Fibroblast of upper back skin (primary cell): ENCODE measurements at places on chromosomes 2 and 18.
A peak's percentile ranks its signal among the peaks of the same experiment; 100 is the strongest.

- no peak for DNase-seq
Observed at GRCh38 chr18:7370375-7370774, 139.5 kb downstream of the LRRC30 start.

- no peak for DNase-seq
Observed at GRCh38 chr2:162073888-162074631, at the start of gene DPP4. TSS of gene DPP4 (minus strand) at chr2:162074215. CDS start at chr2:162073981, 234 bp downstream.

DNA sequence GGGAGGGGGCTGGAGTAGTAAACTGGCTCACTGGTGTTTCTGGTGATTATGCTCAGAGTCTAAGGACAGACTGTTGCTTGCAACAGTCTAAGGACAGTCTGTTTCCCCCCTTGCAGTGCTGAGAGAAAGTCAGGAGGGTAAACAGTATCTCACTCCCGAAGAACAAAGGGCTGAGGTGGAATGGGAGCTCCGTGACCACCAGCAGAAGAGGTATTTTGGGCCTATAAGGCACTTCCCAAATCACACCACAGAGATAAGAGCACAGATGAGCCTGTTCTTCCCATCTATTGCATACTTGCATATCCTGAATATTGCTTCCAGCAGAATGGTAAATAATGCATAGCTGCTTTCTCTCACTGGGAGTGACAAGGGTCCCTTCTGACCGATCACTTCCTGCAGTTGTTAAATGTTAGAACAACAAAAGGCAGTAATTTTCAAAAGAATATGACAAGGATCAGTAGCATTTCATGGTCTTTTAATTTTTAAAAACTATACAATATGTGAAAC is 160.4 kb upstream of the LYPD1 start:
- no peak for DNase-seq

DNA sequence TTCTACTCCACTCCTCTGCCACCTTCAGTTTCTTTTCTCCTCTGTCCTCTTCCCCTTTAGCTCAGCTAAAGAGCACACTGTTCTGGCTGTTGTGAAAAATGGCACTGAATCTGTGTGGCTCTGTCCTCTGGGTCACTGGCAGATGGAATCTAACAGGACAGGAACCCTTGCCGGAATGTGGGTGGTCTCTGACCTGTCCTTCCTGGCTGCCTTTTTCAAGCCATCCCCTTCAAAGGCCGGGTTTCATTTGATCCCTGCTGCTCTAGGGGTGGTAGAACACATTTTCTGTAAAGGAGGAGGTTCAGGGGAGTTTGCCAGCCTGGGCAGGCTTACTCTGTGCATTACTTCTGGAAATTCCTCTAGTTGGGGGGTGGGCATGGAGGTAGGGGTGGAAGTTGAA is 29.9 kb downstream of the MTCL1 start:
- DNase-seq = no peak

GRCh38 chr2:182545420-182546167 is 118.8 kb upstream of the PDE1A start:
- DNase-seq = no peak

DNA sequence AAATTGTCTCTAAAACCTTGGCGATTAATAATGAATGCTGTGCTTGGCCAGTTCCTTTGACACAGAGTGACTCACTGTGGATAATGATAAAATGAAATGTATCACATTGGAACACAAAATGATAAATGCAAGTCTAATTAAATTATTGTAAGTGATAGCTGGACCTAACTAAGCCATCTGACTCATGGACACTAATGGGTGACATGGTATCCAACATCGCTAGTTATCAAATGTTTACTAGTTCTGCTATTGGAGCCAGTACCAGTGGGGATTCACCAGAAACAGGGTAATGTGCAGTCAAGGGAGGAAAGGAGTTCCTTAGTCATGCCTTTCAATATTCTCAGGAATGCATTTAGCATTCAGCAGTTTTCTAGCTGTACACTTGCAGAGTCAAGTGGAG is 736.3 kb upstream of the ACVR2A start:
- no peak for DNase-seq

DNA sequence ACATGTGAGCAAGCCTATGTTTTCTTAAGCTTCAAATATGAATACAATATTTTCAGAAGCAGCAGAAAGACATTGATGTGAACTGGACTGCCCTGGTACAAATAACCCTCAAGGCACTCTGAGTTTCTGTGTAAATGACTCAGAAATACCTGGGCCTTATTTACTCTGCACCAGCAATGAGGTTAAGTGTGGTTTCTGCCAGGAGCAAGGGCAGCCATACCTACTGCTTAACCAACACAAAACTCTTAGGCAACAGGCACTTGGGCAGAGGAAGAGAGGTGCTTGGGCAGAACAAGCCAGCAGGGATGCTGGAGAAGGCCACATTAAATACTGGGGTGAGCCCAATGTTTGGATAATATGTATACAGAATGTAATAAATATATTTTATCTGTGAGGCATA is 29.4 kb upstream of the ARL5A start:
- DNase-seq = no peak

DNA sequence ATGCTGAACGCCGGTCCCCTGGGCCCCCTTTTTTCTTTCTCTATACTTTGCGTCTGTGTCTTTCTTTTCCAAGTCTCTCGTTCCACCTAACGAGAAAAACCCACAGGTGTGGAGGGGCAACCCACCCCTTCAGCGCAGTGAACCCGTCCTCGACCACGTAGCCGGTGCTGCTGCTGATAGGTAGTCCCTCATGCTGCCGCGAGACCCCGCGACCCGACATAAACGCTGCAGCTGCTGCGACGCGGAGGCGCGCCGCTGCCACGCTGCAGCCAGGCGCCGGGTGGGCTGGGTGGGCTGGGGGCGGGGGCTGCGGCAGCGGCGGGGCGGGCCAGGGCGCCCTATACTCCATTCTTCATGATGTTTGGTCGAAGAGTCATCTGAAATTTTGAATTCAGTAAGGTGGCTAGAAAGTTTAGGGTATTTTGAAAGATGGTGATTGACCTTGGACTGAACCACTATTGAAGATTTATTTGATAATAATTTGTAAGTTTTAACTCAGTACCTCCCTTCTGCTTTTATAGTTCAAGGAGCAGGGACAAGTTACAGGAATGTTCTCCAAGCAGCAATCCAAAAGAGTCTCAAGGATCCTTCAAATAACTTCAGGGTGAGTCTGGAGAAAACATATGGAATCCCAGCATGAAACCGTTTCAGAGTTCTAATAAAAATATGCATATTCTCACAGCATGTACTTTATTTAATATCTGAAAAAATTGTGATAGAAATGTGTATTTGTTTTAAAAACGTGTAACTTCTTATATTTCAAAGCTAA is 24.1 kb downstream of the CFLAR start:
- DNase-seq = peak; percentile 63

DNA sequence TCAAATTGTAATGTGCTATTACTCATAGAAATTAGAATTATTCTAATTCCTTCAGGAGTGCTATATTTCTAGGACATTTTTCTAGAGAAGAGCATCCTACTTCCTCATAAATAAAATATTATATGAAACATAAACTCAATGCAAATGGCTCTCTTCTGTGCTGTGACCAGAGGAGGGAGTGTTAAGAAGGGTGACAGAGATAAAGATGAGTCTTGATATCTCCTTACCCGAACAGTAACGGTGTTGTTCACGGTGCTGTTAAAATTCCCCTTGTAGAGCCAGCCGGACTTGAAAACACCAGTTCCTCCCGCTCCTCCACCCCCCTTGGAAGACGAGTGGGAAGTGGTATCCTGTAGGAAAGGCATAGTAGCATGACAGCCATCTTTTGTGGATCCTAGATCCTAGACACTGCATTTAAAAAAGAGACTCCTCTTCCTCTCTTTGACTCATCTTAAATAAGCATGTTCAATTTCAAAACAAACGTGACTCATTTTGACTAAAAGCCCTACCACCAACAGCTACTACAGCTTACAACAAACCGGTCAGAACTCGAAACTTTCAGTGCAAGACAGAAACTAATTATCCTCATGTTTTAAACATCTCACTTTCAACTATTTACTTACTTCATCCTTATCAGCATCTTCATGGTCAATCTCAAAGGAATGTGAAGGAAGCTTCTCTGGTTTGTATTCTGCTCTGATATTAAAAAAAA is 156.3 kb downstream of the DOCK10 start:
- peak; percentile 75 for DNase-seq

- DNase-seq = no peak
Observed at GRCh38 chr2:226732478-226733188, 67.0 kb downstream of the IRS1 start.

DNA sequence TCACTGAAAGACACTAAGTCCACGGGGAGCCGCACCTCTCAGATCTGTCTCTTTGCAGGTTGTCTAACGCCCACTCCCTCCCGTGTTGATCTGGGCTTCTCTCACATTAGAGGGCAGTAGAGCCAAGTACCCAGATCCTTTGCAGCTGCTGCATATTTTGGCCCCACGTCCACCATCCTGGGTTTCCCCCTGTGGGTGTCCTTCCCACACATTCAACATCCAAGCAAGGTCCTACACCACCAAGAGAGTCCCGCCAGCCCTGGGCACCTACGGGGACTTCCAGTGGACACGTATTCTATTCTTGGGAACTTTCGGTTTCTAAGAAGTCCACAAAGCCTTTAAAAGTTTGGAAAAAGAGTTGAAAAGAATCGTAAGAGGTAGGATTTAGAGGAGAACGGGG is 116.6 kb downstream of the ATL2 start:
- DNase-seq = no peak

DNA sequence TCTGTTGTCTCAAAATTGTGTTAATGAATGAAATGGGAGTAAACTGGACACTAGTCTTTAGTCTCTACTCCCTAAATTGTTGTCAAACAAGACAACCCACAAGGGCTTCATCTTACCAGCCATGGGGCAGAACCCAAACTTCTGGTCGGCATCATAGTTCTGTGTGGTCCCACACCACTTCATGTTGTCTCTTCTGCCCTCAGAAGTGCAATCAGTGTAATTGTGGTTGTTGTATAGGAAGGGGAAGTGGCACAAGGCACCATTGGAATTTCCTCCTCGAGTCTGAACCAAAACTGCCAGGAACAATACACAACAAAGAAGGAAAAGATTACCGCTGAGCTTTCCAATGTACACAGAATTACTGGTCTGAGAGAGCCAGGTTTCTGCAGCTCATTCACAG is 12.6 kb downstream of the FN1 start:
- DNase-seq = no peak

GRCh38 chr18:24827501-24827900 is 367.1 kb downstream of the HRH4 start:
- peak; percentile 53 for DNase-seq

GRCh38 chr2:238691596-238692491 is 156.0 kb upstream of the TWIST2 start:
- no peak for DNase-seq

DNA sequence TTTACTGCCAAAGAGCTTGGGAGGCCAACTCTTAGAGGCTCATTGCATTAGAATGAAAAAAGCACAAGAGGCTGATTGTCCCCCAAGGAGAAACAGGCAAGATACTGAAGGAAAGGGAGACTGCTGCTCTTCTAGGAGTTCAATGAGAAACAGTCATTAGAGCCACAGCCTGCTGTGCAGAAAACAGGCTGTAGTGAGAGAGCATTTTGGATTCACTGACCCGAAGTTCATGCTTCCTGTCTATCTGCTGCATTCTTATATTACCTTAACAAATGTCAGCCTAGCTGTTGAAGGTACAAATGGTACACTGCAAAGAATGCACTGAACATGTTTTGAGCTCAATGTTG is 423.3 kb downstream of the SETBP1 start:
- no peak for DNase-seq

GRCh38 chr2:26537069-26537825 is 59.3 kb upstream of the OTOF start:
- DNase-seq = no peak

DNA sequence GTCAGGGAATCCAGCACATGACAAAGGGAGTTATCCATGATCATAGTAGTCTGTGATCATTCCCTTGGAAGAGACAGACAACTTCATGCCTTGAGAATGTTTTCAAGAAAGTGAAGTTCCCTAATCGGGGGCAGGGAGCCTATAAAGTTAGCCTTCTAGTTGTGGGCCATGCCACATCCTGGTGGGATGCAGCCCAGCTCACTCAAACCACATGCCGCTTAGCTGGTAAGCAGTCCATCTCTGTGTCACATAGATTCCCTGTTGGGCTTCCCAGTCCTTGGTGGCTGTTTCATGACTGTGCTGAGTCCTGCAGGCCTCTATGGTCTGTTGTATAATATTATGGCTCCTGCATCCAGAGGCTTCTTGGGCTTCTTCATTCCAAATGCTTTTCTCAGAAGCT is 11.4 kb upstream of the ARHGAP25 start:
- DNase-seq = no peak

GRCh38 chr2:101793277-101793969 is 95.9 kb downstream of the MAP4K4 start:
- no peak for DNase-seq

GRCh38 chr2:215961981-215962380 is 51.4 kb downstream of the MREG start:
- DNase-seq = no peak

DNA sequence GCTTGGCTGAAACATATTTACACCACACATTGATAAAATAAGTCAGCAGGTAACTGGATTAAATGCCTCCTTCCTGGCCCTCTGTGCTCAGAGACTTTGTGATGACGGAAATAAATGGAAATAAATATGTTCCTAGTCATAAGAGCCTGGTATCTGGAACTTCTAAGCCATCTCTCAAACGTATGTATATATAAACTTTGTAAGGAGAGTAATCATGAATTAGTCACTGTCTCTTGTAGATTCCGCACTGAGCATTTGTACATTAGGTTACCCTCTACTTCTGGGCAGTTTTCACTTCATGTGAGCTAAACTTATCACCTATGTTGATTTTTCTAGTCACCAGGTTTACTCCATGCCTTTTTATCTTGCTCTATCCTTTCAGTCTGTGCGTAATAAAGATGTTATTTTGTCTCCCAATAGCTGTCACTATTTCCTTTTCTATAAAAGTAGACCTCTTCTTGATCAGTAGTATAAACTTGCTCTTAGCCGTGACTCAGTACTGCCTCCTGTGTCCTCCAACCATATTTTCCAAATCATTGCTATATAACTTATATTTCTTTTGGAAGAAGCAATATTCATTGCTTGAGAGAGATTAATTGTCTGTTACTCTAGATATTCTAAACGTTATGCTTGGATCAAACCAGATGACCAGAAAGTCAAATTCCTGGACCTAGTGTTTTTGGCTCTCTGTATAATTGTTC is 53.2 kb downstream of the FEZ2 start:
- no peak for DNase-seq
